Tibial nerve (tissue), 4 donors: ENCODE measurements at places on chromosomes 2 and 18. TPM values are rescaled to one million over a fixed set of nuclear protein-coding genes. Genes with fewer than 3 reads are reported as not detected.

The IL36RN gene
- not detected for total RNA-seq

The COL3A1 gene
- 81.3 TPM for total RNA-seq

The RNU2-63P gene
- not detected for total RNA-seq

The CCDC85A gene
- total RNA-seq = 12.2 TPM

The KDM3A gene
- total RNA-seq = 62.1 TPM

The SPEG gene
- 8.6 TPM for total RNA-seq

The G6PC2 gene
- not detected for total RNA-seq

The NYAP2 gene
- under 0.01 TPM for total RNA-seq

The SH3RF3 gene
- 15.3 TPM for total RNA-seq

The GALNT13 gene
- 1.3 TPM for total RNA-seq

DNA sequence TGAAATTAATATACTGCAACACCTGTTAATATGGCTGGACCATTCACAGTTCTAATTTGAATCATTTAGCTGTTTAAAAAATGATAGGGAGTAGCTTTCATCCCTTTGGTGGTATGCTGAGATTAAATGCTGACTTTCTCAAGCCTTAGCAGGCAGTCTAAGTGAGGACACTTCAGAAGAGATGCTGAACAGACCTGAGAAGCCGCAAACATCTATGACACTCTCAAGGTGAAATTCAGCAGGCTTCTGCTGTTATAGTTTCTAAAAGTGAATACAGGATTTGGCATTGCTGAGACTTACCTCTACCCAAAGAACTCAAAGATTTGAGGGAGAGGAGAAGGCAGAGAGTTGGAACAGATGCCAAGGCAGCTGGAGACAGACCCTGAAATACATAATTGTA is 431.2 kb upstream of the FAM98A start:
- DNase-seq = no peak

- no peak for DNase-seq
Measured at GRCh38 chr2:29014811-29015421, 33.8 kb downstream of the TOGARAM2 start.

GRCh38 chr2:197862246-197862955 is 58.0 kb downstream of the PLCL1 start:
- DNase-seq = no peak

GRCh38 chr18:68440433-68440832 is 274.5 kb downstream of the TMX3 start:
- DNase-seq = no peak

GRCh38 chr2:84882775-84883550 is 2.1 kb upstream of the TRABD2A start:
- no peak for DNase-seq

DNA sequence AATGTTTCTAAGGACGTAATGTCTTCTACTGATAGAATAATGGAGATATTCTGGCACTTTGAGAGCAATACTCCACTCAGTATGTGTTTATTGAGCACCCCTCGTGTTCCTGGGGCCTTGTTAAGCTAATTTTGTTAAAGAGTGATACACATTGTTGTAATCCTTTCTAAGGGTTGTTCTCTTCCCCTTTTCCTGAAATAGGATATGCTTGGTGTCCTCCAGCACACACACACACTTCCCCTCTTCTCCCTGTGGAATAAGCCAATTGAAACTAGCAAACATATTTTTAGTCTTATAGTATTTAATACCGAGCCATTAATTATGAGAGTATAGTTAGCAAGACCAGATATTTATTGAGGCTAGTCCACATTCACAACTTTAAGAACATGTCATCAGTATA is 114.1 kb downstream of the CRIM1 start:
- DNase-seq = no peak

DNA sequence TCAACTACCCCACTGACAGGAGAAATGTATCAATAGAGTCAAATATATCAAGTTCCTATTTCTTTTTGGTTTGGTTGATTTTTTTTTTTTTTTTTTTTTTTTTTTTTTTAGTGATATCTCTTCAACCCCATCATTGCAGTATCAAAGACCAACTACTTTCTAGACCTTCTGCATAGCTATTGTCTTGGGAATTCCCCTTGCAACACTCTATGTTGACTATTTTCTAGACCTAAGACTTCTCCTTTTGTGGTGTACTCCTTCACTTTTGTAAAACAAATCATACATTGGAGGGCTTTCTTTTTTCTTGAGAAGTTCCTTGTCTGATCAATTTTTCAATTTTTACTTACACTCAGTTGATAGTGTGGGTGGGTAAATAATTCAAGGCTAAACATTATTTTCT is 46.5 kb upstream of the NR4A2 start:
- no peak for DNase-seq

- no peak for DNase-seq
Measured at GRCh38 chr2:234404957-234405356, 91.9 kb downstream of the ARL4C start.

DNA sequence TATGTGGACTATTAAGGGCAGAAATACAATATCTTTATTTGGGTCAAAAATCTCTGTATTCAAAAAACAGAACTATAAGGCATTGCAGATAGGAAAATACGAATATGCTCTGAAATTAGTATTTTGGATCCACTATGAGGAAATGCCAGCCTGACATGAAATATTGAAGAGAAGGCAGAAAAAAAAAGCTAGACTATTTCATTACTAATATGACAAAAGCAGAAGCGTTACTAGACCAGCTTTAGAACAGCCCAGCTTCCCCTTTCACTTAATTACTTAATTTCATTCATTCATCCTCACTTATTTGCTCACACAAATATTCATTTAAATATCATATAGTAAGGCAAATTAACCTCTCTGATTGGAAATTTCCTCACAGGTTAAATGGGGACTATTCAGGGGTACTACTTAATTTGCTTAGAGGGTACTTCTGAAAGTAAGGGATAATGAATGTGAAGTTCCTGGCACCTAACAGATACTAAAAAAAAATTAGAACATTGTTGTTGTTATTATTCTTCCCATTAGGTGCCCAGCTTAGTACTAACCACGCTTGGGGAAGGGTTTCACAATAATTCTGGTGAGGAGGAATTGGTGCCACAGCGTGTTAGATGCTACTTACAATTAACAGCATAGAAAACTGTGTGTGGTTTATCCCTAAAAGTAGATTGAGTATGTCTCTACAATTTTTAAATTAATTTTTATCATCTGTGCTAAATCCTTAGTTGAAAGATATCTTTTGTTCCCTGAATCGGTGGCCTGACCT is 71.1 kb upstream of the CTLA4 start:
- no peak for DNase-seq

GRCh38 chr2:61993422-61994024 is 88.0 kb downstream of the COMMD1 start:
- peak; percentile 25 for DNase-seq

DNA sequence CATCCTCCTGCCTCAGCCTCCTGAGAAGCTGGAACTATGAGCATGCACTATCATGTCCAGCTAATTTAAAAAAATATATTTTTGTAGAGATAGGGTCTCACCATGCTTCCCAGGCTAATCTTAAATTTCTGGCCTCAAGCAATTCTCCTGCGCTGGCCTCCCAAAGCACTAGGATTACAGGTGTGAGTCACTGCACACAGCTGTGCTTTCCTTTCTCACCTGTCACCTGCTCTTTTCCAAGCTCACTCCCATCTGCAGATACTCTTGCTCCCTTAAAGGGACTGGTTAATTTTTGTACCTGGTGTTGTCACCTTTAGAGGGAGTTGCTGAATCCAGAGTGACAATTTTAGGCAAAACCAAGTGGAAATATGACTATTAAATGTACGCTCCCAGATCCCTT is 178.2 kb downstream of the LOXHD1 start:
- no peak for DNase-seq
